COLO829 (cell line): ENCODE measurements at places on chromosomes 7 and 10.
A peak's percentile ranks its signal among the peaks of the same experiment; 100 is the strongest.

GRCh38 chr7:152048051-152048450 is 22.6 kb downstream of the GALNT11 start:
- DNase-seq: no peak

DNA sequence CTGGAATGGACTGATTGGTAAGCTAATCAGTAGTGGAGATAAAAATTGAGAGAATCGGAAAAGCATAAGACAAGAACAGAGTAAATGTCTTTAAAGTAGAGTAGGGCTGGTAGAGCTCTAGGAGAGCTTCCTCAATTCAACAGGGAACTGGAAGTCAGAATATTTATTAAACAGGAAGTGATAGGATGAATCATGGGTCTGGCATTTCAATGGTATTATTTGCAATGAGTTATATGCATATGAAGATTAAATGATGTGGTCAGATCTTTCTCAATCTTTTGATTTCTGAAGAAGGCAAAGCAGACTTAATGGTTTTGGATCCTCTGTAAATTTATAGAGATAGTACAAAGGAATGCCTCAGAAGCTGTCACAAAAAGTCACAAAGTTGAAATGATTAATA is 349.0 kb downstream of the HPSE2 start:
- peak; percentile 14 for DNase-seq

DNA sequence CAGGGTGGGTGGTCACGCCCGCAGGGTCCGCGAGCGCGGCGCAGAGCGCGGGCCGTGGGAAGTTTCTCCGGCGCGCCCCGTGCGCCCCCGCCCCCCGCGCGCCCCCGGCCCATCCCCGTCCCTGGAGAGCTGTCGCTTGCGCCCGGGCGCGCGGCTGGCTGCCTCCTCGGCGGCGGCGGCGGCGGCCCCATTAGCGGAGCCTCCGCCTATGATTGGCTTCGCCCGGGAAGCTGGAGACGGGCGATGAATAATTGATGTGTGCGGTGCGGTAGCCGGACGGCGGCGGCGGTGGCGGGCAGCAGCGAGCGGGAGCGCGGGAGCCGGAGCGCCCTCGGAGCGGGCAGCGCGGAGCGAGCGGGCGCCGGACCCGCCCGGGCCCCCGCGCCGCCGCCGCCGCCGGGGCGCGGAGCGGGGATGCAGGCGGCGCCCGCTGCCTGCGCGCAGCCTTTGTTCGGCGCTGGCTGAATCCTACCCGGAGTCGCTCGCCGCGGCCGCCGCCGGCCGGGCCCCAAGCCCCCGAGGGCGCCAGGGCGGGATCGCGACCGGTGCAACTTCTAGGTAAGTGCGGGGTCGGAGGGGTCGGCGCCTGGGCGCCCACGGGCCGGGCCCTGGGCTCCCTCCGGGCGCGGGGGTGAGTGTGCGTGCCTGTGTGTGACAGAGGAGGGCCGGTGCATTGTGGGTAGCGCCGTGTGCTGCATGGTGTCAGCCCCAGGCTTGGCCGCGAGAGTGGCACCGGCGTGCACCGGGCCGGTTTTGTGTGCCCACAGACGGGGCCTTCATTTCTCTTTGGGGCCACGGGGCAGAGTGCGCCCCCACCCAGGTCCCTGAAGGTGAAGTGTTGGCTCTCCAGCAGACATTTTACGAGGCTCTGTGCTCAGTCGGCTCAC is 103.8 kb upstream of the PPIF start:
- no peak for DNase-seq

- no peak for DNase-seq
Observed at GRCh38 chr7:101813402-101814019, 3.9 kb upstream of the CUX1 start.

GRCh38 chr7:5692845-5693278 is 88.6 kb downstream of the RNF216 start:
- no peak for DNase-seq

DNA sequence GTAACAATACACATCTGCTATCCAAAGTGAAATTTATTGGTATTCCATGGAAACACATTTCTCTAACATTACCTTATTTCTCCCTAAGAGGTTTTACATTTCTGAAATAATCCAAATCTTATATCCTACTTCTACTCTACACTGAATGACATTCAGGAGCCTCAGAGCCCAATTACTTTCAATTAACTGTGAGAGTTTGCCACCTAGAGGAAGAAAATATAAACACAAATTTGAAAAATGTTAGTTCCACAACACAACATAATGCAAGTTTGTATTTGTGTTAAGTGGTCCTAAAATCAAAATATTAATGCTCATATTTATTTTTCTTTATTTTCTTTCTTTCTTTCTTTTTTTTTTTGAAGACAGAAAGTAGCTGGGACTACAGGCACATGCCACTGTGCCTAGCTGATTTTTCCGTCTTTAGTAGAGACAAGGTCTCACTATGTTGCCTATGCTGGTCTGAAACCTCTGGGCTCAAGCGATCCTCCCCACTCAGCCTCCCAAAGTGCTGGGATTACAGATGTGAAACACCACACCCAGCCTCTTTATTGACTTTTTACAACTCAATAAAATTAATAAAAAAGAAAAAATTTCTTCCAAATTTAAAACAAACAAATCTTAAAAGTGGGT is 46.0 kb downstream of the ATAD1 start:
- peak; percentile 13 for DNase-seq

DNA sequence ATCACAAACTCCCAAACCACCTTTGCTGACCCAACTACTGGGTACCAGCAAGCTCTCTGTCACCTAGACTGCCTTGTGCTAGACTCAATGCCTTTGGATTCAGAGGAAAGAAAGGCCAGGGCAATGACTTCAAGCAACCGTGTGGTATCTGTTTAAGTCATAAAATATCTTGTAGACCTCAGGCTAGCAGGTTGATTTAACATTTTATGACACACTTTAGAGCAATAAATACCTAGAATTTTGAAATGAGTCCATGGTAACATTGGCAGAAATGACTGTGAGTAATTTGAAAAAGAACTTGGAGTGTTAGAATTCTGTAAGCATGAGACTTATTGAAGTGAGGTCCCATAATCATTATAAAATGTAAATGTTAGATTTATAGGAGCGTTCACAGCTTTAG is 87.2 kb downstream of the TWIST1 start:
- DNase-seq: no peak
